Stimulated activated CD4-positive, alpha-beta T cell treated with anti-CD3 and anti-CD28 coated beads, Interleukin-15, amount 100 ng/mL, for 1 hour (primary cell): ENCODE measurements at places on chromosomes 1 and 21.

- no peak for DNase-seq
These were observed 80.4 kb downstream of the KCND3 start for GRCh38 chr1:111909030-111909429.

DNA sequence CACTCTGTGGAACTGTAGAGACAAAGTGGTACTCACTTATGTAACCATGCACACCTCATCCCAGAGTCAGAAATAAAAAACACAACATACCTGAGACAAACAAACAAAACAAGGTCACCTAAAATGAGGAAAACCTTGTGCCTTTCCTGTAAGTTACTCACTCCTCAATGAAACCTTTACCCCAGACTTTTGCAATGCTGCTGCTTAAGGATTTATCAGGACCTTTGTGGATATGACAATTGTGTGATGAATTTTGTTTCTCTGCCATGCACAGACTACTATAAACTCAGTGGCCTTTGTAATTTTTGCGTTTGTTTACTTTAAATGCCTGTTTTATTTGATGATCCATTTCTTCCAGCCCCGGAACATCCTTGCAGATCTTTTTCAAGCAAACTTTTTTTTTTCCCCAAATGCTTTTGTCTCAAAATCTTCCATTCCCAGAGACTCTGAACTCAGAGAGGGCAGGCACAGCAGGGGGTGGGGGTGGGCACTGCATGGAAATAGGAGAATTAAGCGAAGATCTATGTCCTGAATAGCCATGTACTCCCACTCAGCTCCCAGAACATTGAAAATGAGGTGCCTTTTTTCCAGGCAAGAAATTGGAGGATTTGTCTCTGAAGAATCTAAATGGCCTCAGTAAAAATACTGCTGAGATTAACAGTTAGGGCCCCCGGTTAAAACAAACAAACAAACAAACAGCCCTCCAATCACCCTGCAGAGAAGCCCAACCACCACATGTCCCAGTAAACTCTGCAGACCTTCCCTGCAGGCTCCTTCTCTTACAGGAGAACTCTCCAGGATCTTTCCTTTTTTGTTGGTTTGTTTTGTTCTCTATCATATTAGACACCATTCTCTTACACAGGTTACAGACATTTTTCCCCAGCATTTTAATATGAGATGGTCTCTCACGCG is 22.6 kb upstream of the SIM2 start:
- DNase-seq, result no peak

DNA sequence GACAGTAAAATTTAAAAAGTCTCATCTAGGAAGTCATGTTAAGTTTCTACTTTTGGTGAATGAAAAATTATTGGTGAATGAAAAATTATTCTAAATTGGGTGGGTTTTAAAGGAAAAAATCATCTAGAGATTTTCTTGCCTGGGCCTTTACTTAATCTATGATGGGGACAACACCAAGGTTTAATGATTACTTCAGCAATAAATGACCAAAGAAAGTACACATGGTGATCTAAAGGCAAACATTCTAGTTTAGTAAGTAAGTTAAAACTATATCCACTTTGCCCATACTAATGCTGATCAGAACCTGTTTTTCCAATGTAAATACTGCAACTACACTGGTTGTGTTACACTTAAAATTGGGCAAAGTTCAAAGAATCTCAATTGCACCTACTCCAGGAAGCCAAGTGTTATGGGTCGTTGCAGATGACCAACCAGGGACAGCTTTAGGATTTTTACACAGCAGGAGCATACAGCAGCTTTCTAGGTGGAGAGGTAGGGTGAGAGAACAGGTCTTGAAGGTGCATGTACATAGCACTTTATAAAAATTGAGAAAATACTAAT is 14.6 kb upstream of the RPL5 start:
- DNase-seq, result no peak

DNA sequence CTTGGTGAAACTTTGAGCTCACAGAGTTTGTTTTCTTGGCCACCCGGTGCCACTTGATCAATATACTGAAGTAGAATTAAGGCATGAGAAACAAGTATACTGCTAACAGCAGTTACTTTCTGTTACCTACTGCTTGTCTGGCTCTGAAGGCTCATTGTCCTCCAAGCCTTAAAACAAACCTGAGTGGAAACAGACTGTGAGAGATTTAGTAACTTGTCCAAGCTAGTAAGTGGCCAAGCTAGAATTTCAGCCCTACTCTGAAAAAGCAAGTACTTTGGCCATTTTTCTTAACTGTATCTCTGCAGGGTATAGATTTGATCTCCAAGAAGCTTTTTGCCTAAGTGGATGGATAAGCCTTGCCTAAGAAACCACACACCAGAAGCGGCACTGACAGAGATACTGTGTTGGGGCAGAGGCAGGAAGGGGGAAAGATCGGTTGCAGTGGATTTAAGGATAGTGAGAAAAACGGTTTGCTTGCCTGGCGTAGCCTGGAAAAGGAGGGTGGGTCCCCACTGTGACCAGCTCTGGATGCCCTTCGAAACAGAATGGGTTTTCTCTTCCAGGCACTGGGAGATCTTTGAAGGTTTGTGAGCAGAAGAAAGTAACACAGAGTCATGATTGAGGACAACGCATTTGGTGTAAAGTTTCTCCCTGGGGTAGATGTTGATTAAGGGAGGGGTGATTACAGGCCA is 2.1 kb upstream of the MACO1 start:
- no peak for DNase-seq

- no peak for DNase-seq
These were observed 20.3 kb upstream of the CXADR start for GRCh38 chr21:17492415-17493168.

GRCh38 chr1:200899451-200899915 is 4.8 kb downstream of the INAVA start:
- DNase-seq, result no peak

- no peak for DNase-seq
These were observed 25.1 kb downstream of the RRP1B start for GRCh38 chr21:43684424-43684823.

DNA sequence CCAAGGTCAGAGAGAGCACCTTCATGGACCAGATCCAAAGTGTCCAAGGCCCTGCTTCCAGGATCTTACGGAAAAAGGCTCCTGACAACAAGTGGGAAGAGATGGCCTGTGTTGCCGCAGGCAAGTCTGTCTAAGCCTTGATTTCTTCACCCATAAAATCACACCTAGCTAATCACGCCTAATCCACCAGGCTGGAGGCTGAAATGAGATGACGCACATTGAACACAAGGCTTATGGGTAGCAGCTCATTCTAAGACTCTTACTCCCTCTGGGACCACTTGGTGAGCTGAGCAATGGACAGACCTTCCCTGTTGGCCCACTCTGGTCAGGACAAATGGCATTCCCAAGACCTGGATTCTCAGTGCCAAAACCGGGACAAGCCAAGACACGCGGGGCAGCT is 38.2 kb downstream of the GRIK3 start:
- no peak for DNase-seq

- DNase-seq, result no peak
These were observed 43.7 kb downstream of the NIBAN1 start for GRCh38 chr1:184930645-184931044.

DNA sequence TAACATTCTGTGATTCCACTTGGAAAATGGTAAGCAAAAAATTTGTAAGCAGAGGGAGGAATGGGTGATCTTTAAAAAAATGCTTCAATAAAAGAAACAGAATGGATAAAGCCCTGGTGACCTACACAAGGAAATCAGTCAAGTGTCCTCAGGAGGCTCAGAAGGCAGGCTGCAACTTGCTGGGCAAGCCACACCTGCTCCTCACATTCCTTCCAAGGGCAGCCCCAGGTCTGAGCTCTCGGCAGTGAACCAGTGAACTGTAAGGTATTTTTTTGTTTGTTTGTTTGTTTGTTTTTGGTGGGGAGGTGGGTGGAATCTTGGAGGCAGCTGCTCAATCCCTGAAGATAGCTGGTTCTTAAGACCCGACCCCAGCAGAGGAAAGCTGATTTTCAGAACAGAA is 4.4 kb downstream of the TACSTD2 start:
- no peak for DNase-seq

DNA sequence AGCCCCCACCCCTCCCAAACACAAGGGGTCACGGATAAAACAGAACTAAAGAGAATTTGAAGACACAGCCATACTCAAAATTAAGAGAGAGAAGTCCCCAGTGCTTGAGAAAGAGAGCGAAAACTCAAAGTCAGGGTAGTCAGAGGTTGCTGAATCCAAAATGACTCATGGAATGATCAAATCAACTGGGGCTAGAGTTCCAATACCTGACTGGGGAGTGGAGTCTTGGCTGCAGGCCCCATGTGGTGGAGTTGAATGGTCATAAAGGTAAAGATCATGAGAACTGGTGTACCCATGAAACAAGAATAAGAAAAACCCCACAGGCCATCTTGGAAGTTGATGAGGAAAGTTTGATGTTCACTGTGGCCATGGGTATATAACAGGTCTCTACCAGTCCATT is 84.5 kb upstream of the LRRN2 start:
- DNase-seq, result no peak

DNA sequence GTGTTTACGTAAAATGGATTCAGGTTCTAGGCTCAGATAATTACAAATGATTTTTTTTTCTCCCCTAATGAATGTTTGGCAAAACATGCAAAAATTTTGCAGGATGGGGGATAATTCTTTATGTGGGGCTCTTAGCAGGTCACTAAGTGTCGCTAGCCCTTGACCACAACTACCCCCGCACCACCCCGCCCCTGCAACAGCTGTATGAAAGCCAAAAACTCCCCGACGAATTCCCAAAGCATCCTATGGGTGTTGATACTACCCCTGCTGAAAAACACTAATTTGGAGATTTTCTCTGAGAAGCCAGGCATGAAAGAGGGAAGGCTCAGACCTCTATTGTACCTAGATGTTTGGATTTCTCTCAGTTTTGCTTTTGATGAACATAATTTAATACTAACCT is 243.0 kb downstream of the TRABD2B start:
- DNase-seq, result no peak

DNA sequence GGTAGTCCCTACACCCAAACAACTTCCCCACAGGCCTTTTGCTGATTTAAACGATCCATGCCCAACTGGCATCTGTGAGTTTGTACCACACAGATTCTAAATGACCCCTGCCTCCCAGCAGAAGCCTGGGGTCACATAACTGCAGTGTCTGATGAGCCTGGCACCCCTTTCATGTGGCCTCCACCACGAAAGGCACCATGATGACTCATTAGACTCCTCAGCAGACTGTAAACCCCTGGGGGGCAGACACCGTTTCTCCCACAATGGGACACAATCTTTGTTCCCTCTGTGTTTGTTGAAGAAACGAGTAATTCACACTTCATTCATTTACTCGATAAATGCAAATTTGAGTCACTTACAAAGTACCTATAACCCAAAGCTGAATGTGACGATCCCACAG is 81.6 kb downstream of the CCDC185 start:
- no peak for DNase-seq

DNA sequence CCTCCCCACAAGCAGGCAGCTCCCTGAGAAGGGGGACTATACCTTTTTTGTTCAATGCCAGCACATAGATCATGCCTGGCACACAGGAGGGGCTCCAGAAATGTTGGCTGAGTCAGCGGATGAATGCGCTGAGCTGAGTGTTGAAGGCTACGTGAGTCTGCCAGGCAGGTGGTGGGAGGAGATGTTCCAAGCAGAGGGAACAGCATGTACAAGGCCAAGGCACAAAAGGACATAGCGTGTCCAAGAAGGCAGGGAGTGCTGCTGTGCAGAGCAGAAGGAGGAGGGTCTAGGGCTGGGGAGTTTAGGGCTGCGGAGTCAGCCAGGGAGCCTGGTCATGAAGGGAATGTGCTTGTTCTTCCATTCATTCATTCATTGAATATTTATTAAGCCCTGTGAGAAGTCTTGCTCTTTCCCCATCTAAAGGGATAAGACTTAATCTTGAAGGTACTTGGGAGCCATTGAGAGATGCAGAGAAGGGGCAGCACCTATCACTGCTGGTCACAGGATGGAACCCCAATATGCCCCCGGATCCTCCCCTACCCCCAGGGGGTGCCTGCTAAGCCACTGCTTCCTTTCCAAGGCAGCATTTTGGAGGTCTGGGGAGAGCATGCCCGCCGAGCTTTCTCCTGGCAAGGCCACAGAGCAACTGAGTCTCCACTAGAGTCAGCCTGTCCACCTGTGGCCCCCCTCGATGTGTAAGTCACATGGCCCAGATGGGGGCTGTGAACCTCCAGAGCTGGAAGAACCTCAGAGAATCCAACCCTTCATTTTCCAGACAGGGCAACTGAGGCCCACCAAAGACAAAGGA is 31.2 kb upstream of the LAPTM5 start:
- no peak for DNase-seq

DNA sequence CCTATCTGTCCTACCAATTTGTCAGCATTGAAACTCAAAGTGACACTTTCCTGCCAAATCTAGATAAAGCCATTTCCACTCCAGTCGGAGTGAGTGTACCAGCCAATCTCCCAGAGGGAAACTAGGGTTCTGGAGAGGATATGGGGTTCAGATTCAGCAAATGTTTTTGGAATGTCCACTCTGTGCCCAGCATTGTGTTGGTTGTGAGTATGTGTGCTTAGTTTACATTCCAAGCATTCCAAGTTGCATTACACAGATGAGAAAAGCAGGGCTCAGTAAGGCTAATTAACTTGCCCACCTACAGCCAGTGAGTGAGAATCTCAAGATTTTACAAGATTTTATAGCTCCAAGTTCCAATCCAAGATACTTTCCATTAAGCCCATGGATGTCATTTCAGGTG is 26.4 kb upstream of the RGS16 start:
- DNase-seq, result no peak

- DNase-seq, result no peak
These were observed 106.2 kb upstream of the CYYR1 start for GRCh38 chr21:26679284-26679683.

- no peak for DNase-seq
These were observed 3.5 kb downstream of the MINDY1 start for GRCh38 chr1:151003180-151003579.

GRCh38 chr1:8671306-8671917 is 146.0 kb downstream of the RERE start:
- no peak for DNase-seq

GRCh38 chr1:48524892-48525467 is 53.0 kb upstream of the SPATA6 start:
- DNase-seq, result no peak

DNA sequence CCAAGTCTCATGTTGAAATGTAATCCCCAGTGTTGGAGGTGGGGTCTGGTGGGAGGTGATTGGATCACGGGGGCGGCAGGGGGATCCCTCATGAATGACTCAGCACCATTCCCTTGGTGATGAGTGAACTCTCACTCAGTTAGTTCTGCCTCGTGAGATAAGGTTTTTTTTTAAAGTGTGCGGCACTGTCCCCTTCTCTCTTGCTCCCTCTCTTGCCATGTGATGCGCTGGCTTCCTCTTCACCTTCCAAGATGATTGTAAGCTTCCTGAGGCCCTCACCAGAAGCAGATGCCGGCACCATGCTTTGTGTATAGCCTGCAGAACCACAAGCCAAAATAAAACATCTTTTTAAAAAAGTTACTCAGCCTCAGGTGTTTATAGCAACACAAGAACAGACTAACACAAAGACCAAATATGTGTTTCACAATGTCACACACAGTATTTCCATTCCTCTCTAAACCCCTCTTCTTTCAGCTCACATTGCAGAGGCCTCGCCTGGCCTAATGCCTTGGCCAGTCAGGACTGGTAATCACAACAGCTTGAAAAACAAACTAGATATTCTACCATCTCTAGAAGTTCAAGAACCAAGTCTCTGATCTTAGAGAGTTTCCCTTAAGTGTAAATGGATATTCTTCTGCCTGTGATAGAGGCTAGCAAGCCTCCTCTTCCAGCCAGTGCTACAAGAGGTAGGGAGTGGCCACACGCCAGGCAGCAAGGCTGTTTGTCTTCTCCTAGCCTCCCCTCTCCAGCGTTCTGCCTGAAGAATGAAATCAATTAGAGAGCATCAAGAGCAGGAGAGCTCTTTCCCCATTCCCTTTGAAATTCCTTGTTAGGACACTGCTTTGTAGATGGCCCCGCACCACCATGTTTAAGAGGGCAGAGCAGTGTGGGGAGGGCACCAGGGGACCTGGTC is 19.6 kb upstream of the RAP1A start:
- no peak for DNase-seq
